ENCODE measurements at places on chromosomes 2 and 18. TPM values are rescaled to one million over a fixed set of nuclear protein-coding genes. Genes with fewer than 3 reads are reported as not detected.

The SRD5A2 gene
- 0.04 TPM for polyA plus RNA-seq

- no peak for DNase-seq
Observed at GRCh38 chr2:26764906-26765305, 822 bp downstream of the SLC35F6 start.

DNA sequence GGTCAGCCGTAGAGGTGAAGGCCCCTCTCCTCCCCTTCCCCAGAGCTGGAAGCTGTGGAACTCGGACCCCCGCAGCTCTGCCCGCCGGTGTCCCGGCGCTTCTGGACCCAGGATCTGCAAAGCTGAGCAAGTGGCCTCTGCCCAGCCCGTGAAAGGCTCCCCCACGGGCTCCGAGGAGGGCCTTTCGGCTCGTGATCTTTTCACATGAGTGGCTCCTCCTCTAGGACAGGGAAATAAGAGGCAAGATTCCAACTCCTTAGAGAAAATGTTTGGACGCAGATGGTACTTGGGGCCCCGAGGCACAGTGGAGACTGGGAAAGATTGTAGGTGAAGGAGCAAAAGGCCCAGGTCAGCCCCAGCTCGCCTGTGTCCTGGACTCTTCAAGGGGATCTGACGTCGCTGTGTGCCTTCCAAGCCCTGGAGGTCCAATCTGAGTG, 48.2 kb upstream of the SP3 start:
- DNase-seq, result no peak

The SERPINB3 gene
- 0.17 TPM for polyA plus RNA-seq

The SLC9A2 gene
- polyA plus RNA-seq, result 7.4 TPM

GRCh38 chr2:12835733-12836132, 119.0 kb downstream of the TRIB2 start:
- DNase-seq, result no peak

Data from right renal cortex interstitium (tissue), 3 donors.